Thymus (tissue), 14 donors: ENCODE measurements at places on chromosomes 7 and 10. TPM values are rescaled to one million over a fixed set of nuclear protein-coding genes. Genes with fewer than 3 reads are reported as not detected.

PIP gene
- polyA plus RNA-seq = 6.5 TPM

FAM237B gene
- polyA plus RNA-seq = not detected

ZNF736 gene
- polyA plus RNA-seq = 8.0 TPM

NPY4R2 gene
- polyA plus RNA-seq = not detected

TCAF2 gene
- 3.3 TPM for polyA plus RNA-seq

CFAP46 gene
- polyA plus RNA-seq = 0.34 TPM

CYP3A7 gene
- 11.4 TPM for polyA plus RNA-seq

AGAP6 gene
- polyA plus RNA-seq = 46.3 TPM

ATG9B gene
- polyA plus RNA-seq = 8.0 TPM

KEL gene
- polyA plus RNA-seq = 2.6 TPM

AFAP1L2 gene
- 21.3 TPM for polyA plus RNA-seq

APBB1IP gene
- 40.0 TPM for polyA plus RNA-seq

CPXM2 gene
- polyA plus RNA-seq = 6.9 TPM

TSPAN12 gene
- polyA plus RNA-seq = 7.8 TPM

CLIP2 gene
- 5.2 TPM for polyA plus RNA-seq

SNCG gene
- polyA plus RNA-seq = 69.4 TPM

KLF14 gene
- 0.02 TPM for polyA plus RNA-seq

SPDYE2B gene
- polyA plus RNA-seq = 0.02 TPM

RAMP3 gene
- polyA plus RNA-seq = 23.8 TPM

EIF3B gene
- 86.0 TPM for polyA plus RNA-seq

IL15RA gene
- polyA plus RNA-seq = 12.0 TPM

WEE2 gene
- polyA plus RNA-seq = 0.05 TPM

TMEM270 gene
- polyA plus RNA-seq = 0.46 TPM

FZD8 gene
- polyA plus RNA-seq = 2.1 TPM

SLC16A12 gene
- 1.5 TPM for polyA plus RNA-seq

LIPN gene
- 0.50 TPM for polyA plus RNA-seq

RASSF4 gene
- 50.0 TPM for polyA plus RNA-seq

CUX1 gene
- polyA plus RNA-seq = 27.8 TPM

GPR26 gene
- 0.02 TPM for polyA plus RNA-seq

LOXL4 gene
- 3.6 TPM for polyA plus RNA-seq

PPP1R3C gene
- 1.7 TPM for polyA plus RNA-seq

TUBAL3 gene
- 0.46 TPM for polyA plus RNA-seq

PSD gene
- polyA plus RNA-seq = 3.8 TPM

MRC1 gene
- polyA plus RNA-seq = 10.2 TPM

GDF2 gene
- polyA plus RNA-seq = 0.02 TPM

ZPBP gene
- 0.05 TPM for polyA plus RNA-seq

ACSM6 gene
- polyA plus RNA-seq = 0.96 TPM
